ENCODE measurements at places on chromosomes 12 and 14.

DNA sequence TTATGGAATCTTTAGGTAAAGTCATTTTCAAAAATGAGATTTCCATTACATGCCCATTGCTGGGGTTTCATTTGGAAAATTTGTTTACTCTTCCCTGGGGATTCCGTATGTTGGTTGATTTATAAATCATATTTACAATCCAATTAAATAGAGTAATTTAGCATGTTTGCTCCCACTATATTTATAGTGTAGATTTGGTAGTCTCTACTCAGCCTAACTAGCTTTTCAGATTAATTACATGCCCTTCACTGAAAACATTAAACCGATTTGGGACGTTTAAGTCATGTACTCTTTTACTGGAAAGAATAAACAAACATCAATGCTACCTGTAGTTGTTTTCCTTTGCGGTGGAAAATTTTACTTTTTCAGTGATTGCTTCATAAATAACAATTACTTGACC is 10.4 kb downstream of the PAX9 start:
- DNase-seq = no peak

GRCh38 chr12:50728841-50729240 is 35.1 kb upstream of the ATF1 start:
- DNase-seq = no peak

GRCh38 chr12:127388985-127389384 is 878.0 kb upstream of the TMEM132C start:
- DNase-seq = no peak

GRCh38 chr12:13941258-13942249 is 39.8 kb downstream of the GRIN2B start:
- DNase-seq = no peak

DNA sequence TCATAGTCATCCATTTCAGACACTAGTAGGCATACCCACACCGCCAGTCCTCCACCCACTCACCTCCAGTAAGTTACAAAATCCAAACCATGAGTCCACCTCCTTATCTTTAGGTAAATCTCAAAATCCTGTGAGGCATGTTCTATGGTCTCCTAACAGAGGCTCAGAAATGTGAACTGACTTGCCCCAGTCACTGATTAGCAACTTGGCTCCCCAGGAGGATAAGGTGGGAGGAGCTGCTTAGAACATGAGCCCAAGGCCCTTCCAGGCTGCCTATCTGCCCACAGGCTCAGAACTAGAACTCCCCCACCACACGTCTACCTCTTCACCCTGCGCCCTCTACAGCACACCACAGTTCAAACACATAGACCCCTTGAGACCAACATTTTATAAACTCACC is 19.9 kb downstream of the SETD3 start:
- no peak for DNase-seq

- DNase-seq = peak; percentile 61
Observed at GRCh38 chr14:34059925-34060650, 109.2 kb upstream of the EGLN3 start.

DNA sequence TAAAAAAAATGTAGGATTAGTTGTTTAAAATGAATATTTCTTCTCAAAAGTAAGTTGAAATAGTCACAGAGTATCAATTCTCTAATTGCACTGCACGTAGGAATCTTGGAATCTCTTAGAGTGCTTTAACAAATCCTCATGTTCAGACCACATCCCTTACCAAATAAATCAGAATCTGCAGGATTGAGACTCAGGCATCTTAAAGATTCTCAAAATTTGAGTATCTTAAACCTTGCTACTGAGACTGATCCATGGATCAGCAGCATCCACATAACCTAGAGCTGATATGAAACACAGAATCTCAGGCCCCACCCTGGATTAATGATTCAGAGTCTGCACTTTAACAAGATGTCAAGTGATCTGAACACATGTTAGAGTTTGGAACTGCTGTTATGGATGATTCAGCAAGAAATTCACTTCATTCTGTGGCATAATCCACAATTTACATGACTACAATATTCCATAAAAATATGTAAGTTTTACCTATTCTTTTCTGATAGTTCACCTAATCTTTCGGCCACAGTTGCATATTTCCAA is 58.7 kb downstream of the ADAMTS20 start:
- DNase-seq = no peak

DNA sequence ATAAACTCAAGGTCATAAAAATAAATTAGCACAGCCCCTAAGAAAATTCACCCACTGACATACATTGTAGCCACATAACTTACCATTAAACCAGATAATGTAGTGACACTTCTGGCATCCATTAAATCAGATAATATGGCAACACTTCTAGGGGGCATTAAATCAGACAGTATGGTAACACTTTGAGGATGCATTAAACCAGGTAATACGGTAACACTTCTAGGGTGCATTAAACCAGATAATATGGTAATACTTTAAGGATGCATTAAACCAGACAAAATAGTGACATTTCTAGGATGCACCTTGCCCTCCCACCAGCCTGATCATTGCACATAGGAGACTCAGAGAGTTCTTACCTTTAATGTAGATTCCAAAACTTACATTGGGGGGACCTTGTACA is 1220.5 kb upstream of the TMEM132C start:
- no peak for DNase-seq

GRCh38 chr12:115506822-115507559 is 770.5 kb downstream of the MED13L start:
- DNase-seq = no peak

GRCh38 chr12:104520242-104520900 is 63.6 kb downstream of the CHST11 start:
- no peak for DNase-seq

DNA sequence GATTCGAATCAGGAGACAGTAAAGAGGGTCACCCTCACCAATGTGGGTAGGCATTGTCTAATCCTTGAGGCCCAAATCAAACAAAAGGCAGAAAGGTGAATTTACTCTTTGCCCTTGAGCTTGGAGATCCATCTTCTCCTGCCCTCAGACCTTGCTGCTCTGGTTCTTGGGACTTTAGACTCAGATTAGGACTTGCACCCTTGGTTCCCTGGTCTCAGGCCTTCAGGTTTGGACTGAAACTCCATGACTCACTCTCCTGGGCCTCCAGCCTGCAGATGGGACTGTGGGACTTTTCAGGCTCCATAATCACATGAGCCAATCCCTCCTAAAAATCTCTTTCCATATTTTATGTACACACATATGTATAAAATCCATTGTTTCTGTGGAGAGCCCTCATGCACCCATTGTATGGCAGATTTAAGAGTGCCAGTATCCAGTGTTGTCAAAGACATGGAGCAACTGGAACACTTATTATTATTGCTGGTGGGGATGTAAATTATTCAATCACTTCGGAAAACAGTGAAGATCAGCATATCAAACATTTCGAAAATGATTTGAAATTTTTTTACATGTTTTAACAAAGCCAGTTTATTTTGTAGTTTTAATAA is 48.7 kb downstream of the EID3 start:
- no peak for DNase-seq

DNA sequence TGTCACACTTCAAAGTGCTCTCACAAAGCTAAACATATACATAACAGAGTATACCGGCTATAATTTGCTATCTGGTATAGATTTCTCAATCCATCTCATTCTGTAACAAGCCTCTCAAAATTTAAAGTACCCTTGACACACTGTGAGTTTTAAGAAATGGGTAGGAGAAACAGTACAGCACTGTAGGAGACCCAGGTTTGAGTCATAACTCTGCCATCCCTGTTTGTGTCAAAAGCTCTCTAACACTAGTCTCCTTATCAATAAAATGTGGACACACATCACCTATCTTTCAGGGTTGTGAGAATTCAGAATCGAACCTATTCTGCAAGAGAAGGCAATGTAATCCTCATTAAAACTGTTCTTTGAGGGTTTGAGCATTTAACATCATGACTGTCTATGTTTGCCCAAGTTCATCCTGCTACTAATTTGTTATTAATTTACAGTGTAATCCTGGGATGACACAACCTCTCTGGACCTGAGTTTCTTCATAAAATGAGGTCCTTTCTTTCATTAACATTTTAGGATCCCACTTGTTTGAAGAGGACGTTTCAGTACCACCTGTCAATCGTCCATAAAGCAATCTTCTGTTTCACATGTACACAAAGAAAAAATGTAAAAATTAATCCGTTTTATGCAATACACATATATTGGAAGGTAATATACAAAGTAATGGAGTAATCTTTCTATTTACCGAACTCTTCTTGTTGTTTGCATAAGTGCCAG is 12.1 kb downstream of the SPTSSA start:
- DNase-seq = no peak

- no peak for DNase-seq
Observed at GRCh38 chr12:88763536-88764100, 183.3 kb upstream of the KITLG start.

GRCh38 chr14:95510804-95511203 is 5.6 kb downstream of the SYNE3 start:
- no peak for DNase-seq

DNA sequence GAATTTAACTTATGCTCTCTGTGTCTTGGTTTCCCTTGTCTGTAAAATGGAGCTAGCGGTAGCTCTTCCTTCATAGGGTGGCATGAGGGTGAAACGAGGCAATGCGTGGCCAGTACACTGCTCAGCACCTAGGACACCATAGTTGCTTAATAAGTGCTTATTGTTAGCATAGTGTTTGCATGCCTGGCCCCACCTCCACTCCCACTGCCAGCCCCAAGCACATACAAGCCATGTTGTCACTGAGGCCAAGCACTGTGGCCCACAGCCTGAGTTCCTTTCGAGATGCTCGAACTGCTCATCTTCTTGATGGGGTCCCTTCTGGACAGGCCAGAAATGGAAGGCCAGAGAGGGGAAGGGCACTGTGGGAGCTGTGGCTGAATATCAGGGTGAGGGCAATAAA is 839 bp downstream of the FICD start:
- DNase-seq = no peak
